ENCODE measurements at places on chromosomes 12 and 14.

GRCh38 chr12:12007001-12007712, 63.6 kb upstream of the BCL2L14 start:
- DNase-seq: no peak

GRCh38 chr14:93426750-93427149, 4.0 kb upstream of the UNC79 start:
- DNase-seq: no peak

GRCh38 chr12:70277973-70278372, 34.7 kb downstream of the CNOT2 start:
- DNase-seq: no peak

- no peak for DNase-seq
These were observed 39.7 kb downstream of the TTC8 start for GRCh38 chr14:88864198-88864597.

DNA sequence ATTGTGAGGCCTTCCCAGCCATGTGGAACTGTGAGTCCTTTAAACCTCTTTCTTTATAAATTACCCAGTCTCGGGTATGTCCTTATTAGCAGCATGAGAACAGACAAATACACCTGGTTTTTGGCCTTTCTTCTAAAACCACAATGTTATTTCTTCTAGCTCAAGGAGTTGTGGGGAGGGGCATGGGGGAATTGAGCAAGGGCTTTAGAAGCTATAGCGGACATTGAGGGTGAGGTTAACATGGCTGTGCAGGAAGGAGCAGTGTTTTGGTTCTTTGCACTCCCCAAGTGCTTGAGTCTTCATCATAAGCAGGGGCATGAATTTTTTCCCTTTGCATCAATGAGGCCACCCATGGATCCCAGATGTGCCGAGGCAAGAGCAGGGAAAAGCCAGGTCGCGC, 86.8 kb downstream of the SPRING1 start:
- DNase-seq: no peak
